ENCODE measurements at places on chromosomes 1 and 21.

- DNase-seq = no peak
These were observed 52.5 kb upstream of the HSPA13 start for GRCh38 chr21:14435423-14435822.

GRCh38 chr1:221823149-221823548 lies 81.3 kb upstream of the DUSP10 start:
- DNase-seq = no peak

GRCh38 chr21:16663436-16663835 lies 849.4 kb upstream of the CXADR start:
- no peak for DNase-seq

- DNase-seq = no peak
These were observed 10.6 kb downstream of the TXNIP start for GRCh38 chr1:145985502-145986439.

- peak; percentile 63 for DNase-seq
These were observed 175.1 kb downstream of the CAMTA1 start for GRCh38 chr1:6960291-6960811.

DNA sequence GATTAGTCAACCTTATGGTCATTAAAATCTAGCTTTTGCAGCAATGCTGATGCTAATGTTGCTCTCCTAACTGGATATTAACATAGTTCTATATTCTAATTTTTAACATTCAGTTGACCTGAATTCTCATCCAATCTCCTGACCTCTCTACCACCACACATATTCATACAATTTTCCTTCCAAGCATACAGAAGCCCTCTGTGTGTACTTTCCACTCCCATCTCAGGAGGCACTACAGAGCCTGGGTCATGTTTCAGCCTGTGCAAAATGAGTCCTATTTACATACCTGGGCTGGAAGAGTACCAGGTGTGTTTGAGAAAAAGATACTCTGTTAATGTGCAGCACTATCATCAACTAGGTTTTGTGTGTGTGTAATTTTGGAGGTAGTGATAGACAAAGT lies 486.3 kb downstream of the NEGR1 start:
- no peak for DNase-seq

- no peak for DNase-seq
These were observed 148.1 kb upstream of the CTTNBP2NL start for GRCh38 chr1:112247961-112248360.

GRCh38 chr1:228035844-228036243 lies 29.0 kb downstream of the WNT3A start:
- DNase-seq = no peak
